GM03348 (cell line): ENCODE measurements at places on chromosomes 16 and 17.

- no peak for DNase-seq
Observed at GRCh38 chr17:73261952-73262675, 434 bp upstream of the CPSF4L start.

- DNase-seq, result peak; percentile 64
Observed at GRCh38 chr16:15765880-15766279, 90.9 kb downstream of the MYH11 start.

- no peak for DNase-seq
Observed at GRCh38 chr16:78092758-78093157, 6.7 kb upstream of the WWOX start.

GRCh38 chr17:2023692-2024571, 1.2 kb downstream of the RTN4RL1 start:
- peak; percentile 42 for DNase-seq

- DNase-seq, result no peak
Observed at GRCh38 chr17:32627239-32627996, 140.6 kb downstream of the CDK5R1 start.

GRCh38 chr17:8821446-8822105, 22.4 kb upstream of the MFSD6L start:
- no peak for DNase-seq

GRCh38 chr16:25007284-25007984, 7.7 kb downstream of the ARHGAP17 start:
- peak; percentile 53 for DNase-seq

DNA sequence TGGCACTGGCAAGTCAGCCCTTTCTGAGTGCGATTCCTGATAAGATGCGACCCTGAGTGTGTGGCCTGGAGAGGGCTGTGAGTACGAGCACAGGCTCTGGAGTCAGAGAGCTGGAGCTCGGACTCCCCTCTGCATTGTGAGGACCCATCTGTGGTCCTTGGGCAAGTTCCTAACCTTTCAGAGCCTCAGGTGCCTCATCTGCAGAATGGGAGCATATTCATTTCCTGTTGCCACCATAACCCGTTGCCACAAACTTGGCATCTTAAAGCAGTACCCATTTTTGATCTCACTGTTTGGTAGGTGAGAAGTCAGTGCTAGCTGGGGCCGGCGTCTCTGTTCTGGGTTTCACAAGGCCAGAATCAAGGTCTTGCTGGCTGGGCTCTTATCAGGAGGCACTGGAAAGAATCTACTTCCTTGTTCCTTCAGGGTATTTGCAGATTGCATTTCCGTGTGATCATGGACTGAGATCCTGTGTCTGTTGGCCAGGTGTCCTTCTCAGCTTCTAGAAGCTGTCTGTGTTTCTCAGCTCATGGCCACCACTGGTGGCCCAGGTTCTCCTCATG, 20.2 kb downstream of the KNOP1 start:
- DNase-seq, result no peak

DNA sequence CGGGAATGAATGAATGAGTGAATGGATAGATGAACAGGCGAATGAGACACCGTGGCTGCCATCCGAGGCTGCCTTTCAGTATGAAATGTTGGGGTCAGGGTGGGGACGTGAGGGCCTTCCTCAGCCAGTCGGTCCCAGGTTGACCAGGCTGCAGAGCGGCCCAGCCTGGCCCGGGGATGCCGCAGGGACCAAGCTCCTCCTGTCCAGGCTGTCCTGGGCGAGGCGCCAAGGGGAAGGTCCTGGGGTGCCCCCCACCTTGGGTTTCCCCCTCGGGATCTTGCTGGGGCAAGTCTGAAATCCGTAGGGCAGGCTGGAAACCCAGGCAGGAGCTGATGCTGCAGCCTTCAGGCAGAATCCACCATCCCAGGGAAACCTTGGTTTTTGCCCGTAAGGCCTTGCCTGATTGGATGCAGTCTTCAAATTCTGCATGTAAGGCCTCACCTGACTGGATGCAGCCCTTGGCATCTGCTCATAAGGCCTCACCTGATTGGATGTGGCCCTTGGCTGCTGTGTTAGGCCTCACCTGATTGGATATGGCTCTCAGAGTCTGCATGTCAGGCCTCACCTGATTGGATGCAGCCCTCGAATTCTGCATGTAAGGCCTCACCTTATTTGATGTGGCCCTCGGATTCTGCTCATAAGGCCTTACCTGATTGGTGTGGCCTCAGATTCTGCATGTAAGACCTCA, 61.7 kb upstream of the ZNF469 start:
- no peak for DNase-seq

DNA sequence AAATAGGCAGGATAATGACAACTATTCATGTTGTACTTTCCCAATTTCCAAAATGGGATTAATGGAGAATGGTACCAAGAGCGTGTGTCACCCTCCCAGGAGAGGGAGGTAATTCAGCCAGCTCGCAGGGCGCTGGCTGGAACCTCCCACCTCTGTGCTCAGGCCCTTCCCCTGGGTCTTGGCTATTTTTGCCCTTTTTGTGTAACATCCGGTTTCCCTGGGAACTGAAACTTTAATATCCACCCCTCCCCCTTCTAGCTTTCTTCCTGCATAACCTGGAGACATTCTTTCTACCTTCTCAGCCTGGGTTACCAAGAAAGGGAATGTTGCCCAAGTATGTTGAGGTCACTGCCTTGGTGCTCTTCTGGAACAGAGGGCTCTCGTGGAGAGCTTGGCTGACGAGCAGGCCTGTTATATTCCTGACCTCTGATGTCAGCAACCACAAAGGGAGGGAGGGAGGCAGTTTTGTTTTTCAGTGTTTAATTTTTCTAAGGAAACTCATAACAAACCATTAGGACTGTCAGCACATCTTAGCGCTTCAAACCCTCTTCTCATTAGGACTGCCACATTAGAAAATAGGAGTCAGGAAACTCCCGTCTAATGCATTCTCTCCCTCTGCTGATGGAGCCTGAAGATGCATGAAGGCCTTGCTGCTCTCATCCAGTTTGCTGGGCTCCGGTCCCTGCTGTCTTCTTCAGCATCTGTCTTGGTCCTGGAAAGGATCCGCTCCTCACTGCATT, 25.6 kb downstream of the ITGB3 start:
- DNase-seq, result peak; percentile 90

- no peak for DNase-seq
Observed at GRCh38 chr16:6884002-6884401, 448.6 kb upstream of the RBFOX1 start.

- no peak for DNase-seq
Observed at GRCh38 chr17:34131386-34131785, 123.7 kb upstream of the CCL2 start.

GRCh38 chr17:3722716-3723115, 987 bp upstream of the HASPIN start:
- peak; percentile 29 for DNase-seq

DNA sequence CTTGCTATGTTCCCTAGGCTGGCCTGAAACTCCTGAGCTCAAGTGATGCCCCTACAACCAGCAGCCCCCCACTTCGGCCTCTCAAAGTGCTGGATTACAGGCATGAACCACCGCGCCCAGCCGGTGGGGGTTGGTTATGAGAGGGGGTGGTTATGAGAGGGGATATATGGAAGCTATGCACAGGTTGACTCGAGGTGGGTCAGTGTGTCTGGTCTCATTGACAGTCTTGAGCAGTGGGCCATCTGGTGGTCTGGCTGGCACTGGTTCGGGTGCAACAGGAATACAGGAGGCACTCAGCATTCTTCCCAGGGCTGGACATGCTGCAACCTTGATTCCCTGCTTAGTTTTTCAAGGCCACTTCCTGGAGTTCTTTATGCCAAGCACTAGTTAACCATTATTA, 5.6 kb upstream of the STX1B start:
- no peak for DNase-seq

- peak; percentile 51 for DNase-seq
Observed at GRCh38 chr16:87017371-87018012, 299.7 kb downstream of the C16orf95 start.

DNA sequence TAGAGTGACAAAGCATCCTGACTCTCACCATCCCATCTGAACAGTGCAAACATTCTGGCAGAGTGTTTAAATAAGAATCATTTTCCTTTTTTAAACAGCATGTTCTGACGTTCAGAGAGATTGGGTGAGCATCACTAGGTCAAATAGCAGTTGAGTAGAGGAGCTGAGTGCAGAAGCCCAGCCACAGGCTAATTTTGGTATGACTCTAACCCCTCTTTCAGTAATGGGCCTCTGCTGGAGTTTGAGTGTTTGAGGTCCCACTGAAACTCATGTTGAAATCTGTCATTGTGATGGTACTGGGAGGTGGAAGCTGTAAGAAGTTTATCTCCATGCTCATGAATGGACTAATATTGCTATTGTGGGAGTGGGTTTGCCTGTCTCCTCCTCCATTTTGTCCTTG, 194.4 kb downstream of the SALL1 start:
- no peak for DNase-seq

GRCh38 chr17:80611816-80612215, 67.2 kb downstream of the RPTOR start:
- DNase-seq, result no peak
